ENCODE measurements at places on chromosomes 13 and 19.

GRCh38 chr13:41616151-41616550 is 158.8 kb downstream of the RGCC start:
- DNase-seq: no peak

- DNase-seq: no peak
Observed at GRCh38 chr19:33216198-33216830, 9.3 kb downstream of the SLC7A10 start.

DNA sequence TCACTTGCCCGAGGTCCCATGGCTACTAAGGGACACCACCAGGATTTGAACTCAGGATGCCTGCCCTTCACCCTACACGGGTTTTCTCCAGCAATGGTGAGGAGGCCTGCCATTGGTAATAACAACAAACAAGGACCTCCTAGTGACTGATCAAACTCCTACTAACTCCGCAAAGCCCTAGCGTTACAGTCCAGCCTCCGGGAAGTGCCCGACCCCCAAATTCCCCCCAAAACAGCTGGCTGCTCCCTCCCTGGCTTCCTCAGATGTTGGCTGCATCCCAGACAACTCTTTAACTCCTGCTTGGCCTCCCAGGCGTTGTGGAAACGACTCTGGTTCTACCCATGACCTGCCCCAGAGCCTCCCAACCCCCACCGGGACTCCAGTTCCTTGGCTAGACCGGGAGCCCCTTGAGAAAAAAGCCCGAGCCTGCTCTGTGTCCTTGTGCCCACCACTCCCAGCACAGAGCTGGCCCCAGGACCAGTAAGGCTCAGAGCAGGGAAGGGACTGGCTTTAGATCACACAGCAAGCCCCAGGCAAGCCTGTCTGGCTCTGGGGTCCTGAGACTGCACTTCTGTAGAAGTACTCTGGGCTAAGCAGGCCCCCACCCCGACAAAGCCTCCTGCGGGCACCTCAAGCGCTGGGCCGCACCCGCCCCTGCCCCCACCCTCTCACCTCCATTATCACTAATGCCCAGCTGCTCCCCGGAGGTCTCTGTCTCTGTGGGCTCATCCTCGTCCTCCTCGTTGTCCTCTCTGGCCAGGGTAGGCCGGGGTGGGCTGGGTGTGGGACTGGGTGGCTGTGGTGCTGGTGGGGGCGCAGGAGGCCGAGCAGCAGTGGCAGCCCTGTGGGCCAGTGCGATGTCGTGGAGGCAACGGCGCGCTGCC is 4.7 kb downstream of the AKT1S1 start:
- DNase-seq: no peak

GRCh38 chr13:113943821-113944565 is 29.9 kb downstream of the C13orf46 start:
- DNase-seq: no peak

GRCh38 chr13:77375560-77376108 is 48.7 kb upstream of the MYCBP2 start:
- DNase-seq: no peak

DNA sequence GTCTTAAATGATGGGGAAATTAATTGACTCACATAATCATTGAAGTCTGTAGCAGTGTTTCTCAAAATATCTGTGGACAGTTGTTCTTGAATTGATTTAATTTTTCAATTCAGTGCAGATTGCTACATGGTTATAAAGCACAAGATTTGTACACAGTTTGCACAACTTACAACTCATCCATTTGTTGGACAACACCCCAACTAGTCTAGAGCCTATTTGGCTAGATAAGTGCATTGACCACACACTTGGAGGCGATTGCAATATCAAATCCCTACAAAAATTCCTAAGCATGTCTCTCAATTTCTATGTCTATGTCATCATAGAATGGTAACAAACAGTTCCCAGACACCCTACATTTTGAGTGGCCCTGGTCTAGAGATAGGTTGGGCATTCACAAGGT is 48.0 kb upstream of the IPO5 start:
- no peak for DNase-seq
